ENCODE measurements at places on chromosomes 6 and 20.

- DNase-seq = no peak
Measured at GRCh38 chr20:9398882-9399281, 115.5 kb upstream of the LAMP5 start.

DNA sequence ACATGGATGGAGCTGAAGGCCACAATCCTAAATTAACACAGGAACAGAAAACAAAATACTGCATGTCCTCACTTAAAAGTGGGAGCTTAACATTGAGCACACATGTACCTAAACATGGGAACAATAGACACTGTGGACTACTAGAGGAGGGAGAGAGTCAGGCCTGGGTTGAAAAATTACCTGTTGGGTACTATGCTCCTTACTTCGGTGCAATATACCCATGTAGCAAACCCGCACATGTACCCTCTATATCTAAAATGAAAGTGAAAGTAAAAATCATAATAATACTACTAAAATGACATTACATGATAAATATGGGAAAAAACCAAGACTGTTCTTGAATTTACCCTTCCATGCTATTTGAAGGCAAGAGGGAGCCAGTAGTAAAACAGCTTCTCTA is 1273.8 kb upstream of the ADGRB3 start:
- no peak for DNase-seq

- DNase-seq = no peak
Measured at GRCh38 chr6:126792340-126793085, 326.0 kb upstream of the RSPO3 start.

DNA sequence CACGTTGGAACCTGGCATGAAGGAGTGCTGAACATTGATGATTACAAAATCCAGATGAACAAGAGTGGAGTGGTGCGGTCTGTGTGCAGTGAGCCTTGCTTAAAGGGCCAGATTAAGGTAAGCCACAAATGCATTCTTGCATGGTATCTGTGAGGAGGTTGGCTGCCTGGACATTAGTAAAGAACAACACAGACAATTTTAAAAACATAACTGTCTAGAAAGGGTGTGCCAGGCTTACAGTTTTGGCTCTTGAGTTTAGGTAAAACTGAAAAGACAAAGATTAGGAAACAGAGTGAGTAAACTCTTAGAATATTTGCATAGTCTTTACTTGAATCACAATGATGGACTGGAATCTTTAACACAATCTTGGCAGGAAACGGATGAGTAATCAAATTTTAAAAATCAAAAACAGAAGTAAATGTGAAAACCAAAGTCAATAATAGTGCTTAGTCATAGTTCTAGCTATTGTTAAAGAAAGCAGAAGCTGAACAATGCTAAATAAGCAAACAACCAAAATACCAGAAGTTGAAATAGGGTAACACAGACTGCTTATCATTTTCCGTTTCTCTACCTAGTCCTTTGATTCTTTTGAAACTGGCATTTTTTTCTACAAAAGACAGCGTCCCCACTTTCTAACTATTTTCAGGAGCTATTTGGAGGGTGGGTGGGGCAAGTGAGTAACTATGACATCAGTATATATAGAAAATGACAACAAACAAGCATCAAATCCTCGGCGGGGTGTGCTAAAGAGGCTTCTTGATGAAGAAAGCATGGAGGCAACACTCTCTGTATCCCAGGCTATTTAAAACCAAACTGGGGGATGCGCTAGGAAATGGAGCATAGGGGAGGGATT is 185.8 kb upstream of the RAB32 start:
- no peak for DNase-seq

DNA sequence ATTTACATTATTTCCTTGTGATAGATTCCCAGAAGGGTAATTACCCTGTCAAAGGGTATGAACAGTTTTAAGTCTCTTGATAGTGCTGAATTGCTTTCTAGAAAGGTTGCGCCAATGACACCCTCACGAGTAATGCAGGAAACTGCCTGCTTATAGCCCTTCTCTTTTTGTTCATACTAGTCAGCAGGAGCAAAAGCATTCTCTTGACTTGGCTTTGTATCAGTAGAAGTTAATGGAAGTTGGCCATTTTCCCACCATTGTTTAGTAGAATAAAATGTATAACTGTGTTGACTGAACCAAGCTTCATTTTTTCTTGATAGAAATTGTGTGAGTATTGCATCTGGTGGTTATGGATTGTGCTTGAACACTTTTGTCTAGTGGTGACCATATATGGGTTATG is 100.1 kb downstream of the FARS2 start:
- DNase-seq = no peak

DNA sequence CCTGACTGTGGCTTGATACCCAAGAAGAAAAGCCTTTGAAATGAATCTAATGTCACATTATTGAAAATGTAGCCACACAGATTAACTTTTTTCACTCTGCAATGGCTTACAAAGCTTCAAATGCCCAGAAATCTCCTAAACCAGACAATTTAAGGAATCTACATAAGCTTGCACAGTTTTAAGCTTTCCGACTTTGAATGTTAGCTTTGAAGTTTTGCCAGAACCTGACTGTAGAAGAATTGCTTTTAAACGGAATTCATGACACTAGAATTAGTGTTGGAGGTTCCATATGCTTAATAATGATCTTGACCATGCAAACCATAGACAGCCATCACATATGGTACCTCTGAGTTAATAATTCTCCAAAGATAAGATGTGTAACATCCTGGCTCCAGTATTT is 798.5 kb upstream of the EPHA7 start:
- no peak for DNase-seq

GRCh38 chr20:3164043-3164762 is 4.5 kb upstream of the FASTKD5 start:
- peak; percentile 22 for DNase-seq

GRCh38 chr6:91860541-91861335 is 1273.9 kb upstream of the MAP3K7 start:
- DNase-seq = no peak

DNA sequence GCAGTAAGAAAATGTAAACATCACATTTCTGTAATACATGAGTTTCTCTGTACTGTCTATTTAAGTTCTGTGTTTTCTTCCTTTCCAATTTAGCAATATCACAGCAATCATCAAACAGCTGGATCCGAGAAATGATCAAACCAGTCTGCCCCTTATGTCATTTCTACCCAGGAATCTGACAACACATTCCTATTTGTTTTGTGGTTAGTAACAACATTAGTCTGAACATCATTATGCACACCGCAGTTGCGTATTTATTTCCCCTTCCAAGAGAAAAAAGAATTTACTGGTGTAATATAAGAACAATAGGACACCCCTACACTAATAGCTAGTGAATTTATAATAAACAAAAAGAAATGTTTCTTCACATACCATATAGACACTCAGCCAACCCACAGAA is 179.5 kb downstream of the BTBD9 start:
- DNase-seq = no peak

DNA sequence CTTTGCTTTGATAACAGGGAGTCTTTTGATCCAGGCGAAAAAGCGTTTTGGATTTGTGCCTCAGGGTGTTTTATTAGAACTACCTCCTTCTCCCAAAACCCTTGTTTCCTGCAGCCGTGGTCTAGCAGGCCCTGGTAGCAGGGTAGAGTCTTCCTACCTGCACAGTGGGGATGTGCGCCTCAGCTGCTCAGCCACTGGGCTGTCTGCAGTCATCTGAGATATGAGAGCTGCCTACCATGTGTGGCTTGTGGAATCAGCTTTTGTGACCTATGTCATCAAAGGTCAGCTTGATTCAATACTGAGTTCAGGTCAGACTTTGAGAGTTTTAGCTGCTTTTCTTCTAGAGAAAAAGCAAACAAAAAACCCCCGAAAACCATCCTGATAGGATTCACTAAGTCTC is 279.5 kb downstream of the CLIC5 start:
- no peak for DNase-seq

GRCh38 chr6:14985366-14985765 is 260.5 kb upstream of the JARID2 start:
- DNase-seq = no peak

- DNase-seq = no peak
Measured at GRCh38 chr6:139531148-139532115, 157.0 kb upstream of the CITED2 start.

- DNase-seq = no peak
Measured at GRCh38 chr20:36956674-36957073, 5.2 kb upstream of the SAMHD1 start.

- no peak for DNase-seq
Measured at GRCh38 chr6:98977671-98978292, 30.0 kb upstream of the FBXL4 start.

GRCh38 chr6:117156741-117157140 is 108.6 kb upstream of the VGLL2 start:
- no peak for DNase-seq

- DNase-seq = no peak
Measured at GRCh38 chr6:106451439-106451838, 90.9 kb downstream of the CRYBG1 start.

DNA sequence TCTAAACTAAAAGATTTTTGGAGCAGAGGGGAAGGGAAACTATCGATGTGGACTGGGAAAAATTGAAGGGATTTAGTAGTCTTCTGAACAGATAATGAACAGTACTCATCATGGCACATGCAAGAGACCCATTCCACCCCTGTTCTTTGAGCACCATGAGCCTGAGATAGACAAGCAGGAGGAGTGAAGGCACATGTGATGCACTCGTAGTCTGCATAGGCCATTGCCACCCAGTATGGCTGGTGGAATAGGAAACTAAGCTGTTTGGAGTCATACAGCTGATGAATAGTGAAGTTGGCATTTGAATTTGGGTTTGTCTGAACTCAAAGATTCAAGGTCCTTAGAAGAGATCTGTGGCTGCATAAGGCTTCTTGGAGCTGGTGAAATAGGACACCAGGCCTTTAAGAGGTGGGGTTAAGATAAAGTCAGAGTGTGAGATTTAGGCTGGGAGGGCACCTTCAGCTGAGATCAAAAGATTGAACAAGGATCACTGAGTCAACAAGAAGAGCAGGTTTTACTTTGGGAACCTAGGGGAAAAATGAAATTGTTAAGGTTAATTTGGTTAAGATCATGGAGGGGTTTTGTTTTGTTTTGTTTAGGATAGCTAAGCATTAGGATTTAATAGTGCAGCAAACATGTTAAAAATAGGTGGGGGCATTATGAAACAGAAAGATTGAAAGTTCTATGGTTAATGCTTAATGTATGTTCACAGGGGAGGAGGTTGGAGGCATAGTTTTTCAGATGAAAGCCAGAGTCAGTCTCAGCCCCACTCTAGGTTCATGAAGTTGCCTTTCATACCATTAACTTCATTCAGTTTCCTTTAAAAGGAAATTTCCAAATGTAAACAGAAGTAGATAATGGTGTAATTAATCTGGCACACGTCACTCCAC is 148.8 kb downstream of the ARID1B start:
- DNase-seq = peak; percentile 44

GRCh38 chr6:69179681-69180080 is 544.6 kb downstream of the ADGRB3 start:
- no peak for DNase-seq

DNA sequence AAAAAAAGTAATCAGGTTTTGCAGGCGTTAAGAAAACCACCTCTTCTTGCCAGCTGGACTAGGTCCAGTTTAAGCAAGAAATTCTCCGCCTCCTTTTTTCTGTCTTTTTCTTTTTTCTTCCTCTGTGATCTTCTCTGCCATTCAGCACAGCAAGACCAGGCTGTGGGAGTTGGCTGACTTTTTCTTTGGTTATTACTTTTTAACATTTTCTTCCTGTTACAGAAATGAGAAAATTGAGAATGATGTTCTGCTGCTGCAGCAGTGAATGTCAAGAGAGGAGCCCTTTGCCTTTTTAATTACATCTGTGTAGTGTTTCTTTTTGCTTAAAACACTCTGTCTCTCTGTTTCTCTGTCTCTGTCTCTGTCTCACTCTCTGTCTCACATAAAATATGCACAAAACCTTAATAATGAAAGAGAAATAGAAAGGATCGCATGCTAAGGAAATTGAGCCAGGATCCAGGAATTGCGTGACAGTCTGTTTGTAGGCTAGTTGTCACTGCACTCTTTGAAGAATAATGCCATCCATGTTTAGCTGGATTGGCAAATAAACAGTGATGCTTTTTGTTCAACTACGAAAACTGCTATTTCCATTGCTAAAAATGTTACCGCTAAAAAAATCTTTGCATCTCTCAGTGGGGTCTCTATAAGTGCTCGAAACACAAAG is 103.2 kb upstream of the SUPT3H start:
- DNase-seq = no peak

DNA sequence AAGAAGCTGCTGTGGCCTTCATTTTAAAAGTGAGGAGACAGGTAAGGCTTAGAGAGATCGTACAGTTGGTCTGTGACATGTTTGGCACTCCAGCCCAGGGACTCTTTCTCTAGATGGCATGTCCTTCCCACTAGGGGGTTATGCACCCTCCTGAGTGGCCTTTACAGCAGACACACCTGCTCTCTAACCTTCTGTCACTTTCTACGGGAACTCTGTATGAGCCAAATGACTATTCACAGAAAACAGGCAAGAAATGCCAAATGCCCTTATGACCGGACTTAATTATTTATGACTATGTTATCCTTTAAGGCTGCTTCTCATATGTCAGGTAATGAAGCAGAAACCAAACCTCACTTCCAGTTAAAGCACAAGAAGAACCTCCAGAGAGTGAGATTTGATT is 91.2 kb downstream of the MAP3K5 start:
- DNase-seq = no peak

- no peak for DNase-seq
Measured at GRCh38 chr6:125950293-125950692, 6.3 kb upstream of the HINT3 start.

GRCh38 chr20:36465109-36466080 is 75.9 kb upstream of the MYL9 start:
- no peak for DNase-seq

- no peak for DNase-seq
Measured at GRCh38 chr20:35833241-35833640, 61.4 kb downstream of the PHF20 start.

- peak; percentile 63 for DNase-seq
Measured at GRCh38 chr6:30711758-30712380, 5.2 kb downstream of the MDC1 start.

DNA sequence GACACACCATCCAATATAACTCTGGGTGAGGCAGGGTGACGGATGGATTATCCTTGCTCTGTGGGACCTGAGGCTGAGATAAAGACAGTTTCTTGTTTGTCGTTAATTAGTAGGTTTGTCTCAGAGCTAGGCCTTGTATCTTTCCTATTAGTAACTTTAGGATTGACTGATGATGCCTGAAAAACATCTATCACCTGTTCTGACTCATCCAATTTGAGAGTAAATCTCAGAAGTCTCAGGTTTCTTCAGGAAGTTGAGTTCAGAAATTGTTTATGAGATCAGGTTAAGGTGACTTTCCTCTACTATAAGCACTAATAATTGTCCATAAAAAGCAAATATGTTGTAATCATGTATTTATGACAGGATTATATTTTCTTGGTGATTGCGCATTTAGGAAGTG is 129.5 kb upstream of the SUPT3H start:
- DNase-seq = no peak

All from GM13976 (cell line).